Stimulated activated CD4-positive, alpha-beta T cell treated with anti-CD3 and anti-CD28 coated beads, TNF-alpha, amount 100 ng/mL, for 48 hours (primary cell): ENCODE measurements at places on chromosomes 4 and X.

- no peak for DNase-seq
Measured at GRCh38 chr4:70712604-70713452, 8.9 kb upstream of the RUFY3 start.

GRCh38 chrX:44096666-44097065, 123.5 kb upstream of the NDP start:
- no peak for DNase-seq

DNA sequence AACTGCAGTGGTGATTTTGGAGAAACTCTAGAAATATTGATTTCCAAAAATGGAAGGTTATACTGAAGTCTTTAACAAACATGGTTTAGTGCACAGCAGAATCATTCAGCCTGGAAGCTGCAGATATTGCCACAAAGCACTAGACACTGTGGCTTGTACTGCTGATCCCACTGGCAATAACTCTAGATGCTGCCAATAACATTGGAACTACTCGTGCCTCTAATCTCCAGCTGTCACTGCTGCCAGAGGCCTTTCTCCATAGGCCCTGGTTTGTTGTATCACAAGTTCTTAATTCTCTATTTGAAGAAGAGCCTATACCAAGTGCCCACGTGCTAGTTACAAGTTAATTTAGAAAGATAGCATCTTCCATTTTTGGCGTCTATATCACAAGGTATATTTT, 19.3 kb downstream of the DMP1 start:
- no peak for DNase-seq

DNA sequence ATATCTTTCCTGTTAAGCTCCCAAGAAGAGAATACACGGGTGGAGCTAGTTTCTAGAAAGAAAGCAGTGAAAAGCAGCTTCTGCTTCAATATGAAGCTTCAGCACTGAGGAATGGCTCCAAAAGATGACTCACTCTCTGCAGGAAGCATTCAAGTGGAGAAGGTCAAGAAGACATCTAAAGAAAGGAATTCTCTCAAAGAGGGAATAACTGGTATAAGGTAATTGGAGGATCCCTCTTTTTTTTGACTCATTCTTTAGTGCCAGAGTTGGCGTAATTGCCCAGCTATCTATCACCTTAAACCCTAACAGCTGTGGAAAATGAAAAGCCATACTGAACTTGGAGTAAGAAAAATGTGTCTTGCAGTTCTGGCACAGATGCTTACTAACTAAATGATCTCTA, 3.5 kb downstream of the EDA2R start:
- DNase-seq = no peak

DNA sequence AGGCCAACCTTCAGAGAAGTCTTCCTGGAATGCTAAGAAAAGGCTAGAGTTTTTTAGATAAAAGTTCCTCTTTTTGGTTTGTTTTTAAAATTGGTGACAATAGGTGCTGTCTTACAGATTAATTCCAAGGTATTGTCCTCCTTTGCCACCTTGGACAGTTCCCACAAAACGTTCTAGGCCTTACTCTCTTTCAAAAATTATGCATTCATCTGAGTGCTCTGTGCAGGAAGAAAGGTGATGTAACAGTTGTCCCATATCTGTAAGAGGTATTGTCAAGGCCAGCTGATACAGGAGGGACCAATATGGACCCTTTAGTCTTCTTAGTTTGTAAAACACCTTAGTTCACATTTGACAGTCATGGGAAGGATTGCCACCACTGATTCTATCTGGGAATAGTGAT, 15.9 kb upstream of the CXCL5 start:
- DNase-seq = no peak

DNA sequence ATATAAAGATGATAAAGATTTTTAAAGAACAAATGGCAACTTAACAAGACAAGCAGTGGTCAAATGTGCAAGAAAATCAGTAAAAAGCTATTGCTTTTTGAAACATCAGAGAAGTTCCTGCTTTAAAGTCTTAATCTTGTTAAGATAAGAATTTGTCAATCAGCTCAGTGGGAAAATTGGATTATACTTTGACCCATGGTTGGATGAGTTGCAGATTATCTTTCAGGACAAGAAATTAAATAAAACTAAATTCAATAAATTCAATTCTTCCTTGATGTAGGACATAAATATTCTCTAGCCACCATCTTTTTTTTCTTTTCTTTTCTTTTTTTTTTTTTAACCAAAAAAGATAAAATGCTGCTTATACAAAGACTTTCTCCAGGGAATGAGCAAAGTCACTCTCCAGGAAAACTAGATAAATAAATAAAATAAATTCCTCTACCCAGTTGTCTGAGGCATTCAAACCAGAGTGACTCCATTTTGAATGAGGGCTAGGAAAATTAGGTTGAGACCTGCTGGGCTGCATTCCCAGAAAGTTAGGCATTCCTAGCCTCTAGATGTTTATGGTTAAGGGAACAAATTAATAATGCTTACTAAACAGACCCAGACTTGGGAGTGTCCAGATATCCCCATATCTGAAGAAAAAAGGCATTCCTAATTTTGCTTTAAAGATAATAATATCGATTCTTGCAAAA, 211.2 kb downstream of the SNCA start:
- DNase-seq = no peak

DNA sequence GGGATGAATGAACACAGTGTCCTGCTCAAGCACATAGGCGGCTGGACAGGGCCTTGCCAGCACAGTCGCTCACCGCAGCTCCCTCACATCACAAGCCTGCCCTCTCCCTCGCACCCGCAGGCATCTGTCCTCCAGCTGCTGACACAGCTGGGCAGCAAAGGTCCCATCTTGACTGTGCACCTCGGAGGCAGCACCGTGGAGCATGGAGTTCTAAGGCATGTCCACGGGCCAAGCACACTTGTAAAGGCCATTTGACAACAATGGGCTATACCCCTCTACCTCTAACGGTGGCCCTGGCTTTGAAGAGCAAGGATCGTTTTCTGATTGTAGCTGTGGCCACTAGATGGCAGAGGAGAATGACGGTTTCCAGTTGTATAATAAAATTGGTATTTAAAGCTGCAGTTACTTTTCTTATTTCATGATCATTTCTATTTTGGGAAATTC, 53.8 kb downstream of the APLN start:
- DNase-seq = no peak

DNA sequence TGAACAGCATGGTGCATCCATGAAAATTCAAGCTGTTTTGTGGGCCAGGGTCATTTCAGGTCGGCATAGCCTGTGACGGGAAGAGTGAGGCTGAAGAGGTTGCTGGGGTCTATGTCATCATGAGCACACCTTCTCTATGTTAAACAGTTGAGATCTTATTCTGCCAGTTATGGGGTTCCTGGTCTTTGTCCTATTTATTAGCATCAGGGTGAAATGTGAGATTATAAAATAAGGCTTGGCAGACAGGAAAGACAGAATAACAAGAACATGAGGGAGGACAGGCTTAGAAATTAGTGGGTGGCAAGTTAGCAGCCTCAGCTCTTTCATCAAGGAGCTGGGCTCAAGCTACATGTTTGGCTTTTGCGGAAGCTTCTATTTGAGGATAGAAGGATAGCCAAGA, 51.7 kb upstream of the CLNK start:
- DNase-seq = no peak

DNA sequence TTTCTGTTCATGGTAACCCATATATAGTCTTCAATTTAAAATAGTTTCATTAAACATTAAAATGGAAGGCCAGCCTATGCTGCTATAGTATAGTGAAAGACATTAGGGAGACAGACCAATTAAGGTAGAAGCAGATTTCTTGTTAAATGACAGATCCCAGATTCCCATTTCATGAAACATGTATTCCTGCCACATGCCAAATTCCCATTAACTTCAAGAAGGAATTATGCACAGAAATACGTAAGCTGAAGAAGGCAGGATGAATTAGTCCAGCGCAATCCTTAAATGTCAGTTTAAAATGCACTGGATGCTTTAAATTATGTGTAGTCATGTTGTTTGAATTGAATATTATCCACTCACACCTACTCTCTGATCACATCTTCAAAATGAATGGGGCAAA, 424.9 kb downstream of the SH2D1A start:
- DNase-seq = no peak

GRCh38 chr4:89111833-89112563, 665 bp downstream of the TIGD2 start:
- no peak for DNase-seq
